Activated CD4-positive, alpha-beta T cell treated with anti-CD3 and anti-CD28 coated beads for 36 hours (primary cell): ENCODE measurements at places on chromosomes 16 and 17. TPM values are rescaled to one million over a fixed set of nuclear protein-coding genes. Genes with fewer than 3 reads are reported as not detected.

Gene SLC13A2
- not detected for total RNA-seq

Gene OR1A2
- not detected for total RNA-seq

Gene SLFN14
- total RNA-seq: not detected

Gene SPATA32
- 0.25 TPM for total RNA-seq

Gene PITPNM3
- 0.69 TPM for total RNA-seq

Gene TSNAXIP1
- 1.1 TPM for total RNA-seq

Gene MAPT
- total RNA-seq: 0.75 TPM

Gene OTOP3
- not detected for total RNA-seq

Gene SSH2
- total RNA-seq: 36.1 TPM

Gene ESRP2
- total RNA-seq: 0.85 TPM

Gene NIP7
- total RNA-seq: 39.1 TPM

Gene KCTD19
- total RNA-seq: 1.8 TPM

Gene ODF4
- total RNA-seq: not detected

Gene POLR3K
- 31.9 TPM for total RNA-seq

Gene SLC16A5
- total RNA-seq: 6.0 TPM

Gene METRNL
- 22.4 TPM for total RNA-seq

Gene EXOC3L1
- total RNA-seq: not detected

Gene PROCA1
- 4.5 TPM for total RNA-seq

Gene EARS2
- total RNA-seq: 26.6 TPM

Gene PABPN1L
- total RNA-seq: not detected

Gene MT1F
- 7.1 TPM for total RNA-seq

Gene TELO2
- 48.1 TPM for total RNA-seq
